Activated CD4-positive, alpha-beta T cell treated with anti-CD3 and anti-CD28 coated beads, Interleukin-2, amount 50 U/mL, for 48 hours (primary cell): ENCODE measurements at places on chromosomes 3 and 15.

DNA sequence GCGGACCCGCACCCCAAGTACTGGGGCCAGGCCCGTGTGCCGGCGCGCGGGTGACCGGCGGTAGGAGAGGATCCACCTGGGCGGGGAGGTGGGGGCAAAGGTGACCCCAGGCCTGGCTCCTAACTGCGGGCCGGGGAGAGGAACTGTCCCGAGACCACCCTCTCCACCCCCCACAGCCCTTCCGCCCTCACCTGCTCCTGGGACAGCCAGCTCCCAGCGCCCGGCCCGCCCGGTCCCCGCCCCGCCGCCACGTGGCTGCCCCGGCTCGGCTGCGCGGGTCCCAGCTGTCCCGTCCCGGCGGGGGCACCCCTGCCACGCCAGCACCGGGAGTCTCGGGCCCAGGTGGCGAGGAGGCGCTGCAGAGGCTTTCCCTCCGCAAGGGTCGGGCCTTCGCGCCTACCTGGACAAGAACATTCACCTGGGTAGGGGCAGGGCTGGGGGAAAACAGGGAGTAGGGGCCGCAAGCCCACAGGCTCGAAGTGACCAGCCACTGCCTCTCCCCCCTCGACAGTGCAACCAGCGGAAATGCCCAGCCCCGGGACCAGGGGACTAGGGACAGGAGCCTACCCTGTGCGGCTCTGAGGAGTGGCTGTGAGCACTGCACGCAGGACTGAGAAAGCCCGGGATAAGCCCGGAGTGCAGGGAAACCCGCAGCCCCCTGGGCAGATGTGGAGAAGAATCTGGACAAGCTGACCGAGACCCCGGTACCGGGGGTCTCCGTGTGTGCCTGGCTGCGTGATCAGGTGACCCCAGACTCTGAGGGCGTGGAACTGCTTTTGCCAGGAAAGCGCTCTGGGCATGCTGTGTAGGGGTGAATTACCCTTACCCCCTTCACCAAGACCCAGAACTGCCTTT, at the start of gene SLC12A8:
Gene SLC12A8 (minus strand): TSS at position 240 of the 855 bp plus-strand sequence. CDS start 1,399 bp downstream, outside the sequence.
- DNase-seq, result no peak

- DNase-seq, result no peak
Observed at GRCh38 chr3:74314696-74315095, 299.8 kb downstream of the CNTN3 start.

- DNase-seq, result no peak
Observed at GRCh38 chr3:99508191-99508590, 130.2 kb upstream of the COL8A1 start.

DNA sequence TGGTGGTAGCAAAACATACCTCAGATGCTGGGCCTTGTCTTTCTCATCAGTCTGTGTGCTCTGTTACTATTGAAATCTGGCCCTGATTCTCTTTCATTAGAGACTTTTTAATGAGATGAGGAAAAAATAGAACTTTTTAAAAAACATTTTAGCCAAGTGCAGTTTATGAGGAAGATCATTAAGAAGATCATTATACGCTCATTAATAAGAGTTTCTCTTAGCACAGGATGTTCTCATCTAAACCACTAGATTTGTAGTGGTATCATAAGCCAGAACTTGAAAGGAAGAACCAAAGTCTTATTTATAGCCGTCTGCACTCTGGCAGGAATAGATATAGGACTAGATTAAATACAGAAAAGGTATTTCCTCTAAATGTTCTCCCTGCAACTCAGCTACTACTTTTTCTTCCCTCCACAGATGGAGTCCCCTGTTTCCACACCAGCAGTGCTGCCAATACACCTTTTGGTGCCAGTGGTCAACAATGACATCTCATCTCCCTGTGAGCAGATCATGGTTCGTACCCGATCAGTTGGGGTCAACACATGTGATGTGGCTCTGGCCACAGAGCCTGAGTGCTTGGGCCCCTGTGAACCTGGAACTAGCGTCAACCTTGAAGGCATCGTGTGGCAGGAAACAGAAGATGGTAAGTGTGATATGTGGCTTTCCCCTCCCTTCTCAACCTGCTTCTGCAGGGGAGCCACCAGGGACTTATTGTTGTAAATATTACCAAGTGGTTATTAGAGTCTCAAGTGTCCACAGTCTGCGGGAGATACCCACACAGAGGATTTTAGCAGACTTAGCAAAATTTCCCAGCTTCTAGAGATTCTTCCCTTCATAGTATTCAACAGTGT, 152.8 kb downstream of the RBPMS2 start:
- DNase-seq, result peak; percentile 40

DNA sequence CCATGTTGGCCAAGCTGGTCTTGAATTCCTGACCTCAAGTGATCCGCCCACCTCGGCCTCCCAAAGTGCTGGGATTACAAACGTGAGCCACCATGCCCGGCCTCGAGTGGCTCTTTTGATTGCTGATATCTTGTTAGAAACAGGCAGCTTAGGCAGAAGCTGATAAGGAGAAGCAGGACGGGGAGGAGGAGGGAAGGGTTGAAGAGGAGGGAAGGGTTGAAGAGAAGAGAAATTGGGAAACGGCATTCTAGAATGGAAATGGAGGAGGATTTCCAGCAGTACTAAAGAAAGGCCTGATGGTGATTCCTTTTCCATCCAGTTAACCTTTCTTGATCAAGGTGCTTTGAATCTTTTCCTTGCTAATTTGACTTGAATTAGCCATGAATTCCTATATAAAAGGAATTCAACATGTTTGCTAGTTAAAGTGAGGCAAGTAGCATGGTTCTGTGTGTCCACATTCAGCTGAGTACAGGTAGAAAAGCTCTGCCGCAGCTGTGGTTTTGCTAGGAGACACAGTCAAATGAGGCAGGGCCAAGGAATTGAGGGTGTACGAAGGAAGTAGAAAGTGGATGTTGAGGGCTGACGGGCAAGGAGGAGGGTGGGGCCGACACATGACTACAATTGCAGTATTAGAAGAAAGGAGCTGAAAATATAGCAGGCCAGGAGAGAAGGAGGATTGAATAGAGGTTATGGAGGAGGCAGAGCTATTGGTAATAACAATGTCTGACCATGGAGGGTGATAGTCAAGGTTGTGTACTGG, 27.2 kb upstream of the ATP1B3 start:
- no peak for DNase-seq

DNA sequence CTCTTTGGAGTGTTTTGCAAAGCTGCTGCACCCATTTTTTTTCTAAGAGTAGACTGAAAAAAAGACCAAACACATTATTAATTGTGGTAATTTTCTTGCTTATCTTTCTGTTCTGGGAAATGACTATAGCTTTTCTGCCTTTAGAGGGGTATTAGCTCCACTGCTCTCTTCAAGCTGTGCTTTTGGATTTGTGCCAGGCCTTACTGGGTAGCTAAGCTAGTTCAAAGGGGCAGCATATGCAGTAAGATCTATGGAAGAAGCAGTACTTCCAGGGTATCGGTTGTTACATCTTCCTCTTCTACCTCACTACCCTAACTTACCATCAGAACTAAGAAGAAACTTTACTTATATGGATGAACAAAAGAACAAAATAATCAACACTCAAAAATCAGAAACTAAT, 28.7 kb upstream of the ARIH1 start:
- DNase-seq, result no peak
